Neural crest cell (in vitro differentiated cells): ENCODE measurements at places on chromosomes 13 and 19. TPM values are rescaled to one million over a fixed set of nuclear protein-coding genes. Genes with fewer than 3 reads are reported as not detected.

DCT gene
- 0.12 and 0.43 TPM in 2 replicates for total RNA-seq

F2RL3 gene
- not detected in 2 replicates for total RNA-seq

NALCN gene
- 0.35 and 0.36 TPM in 2 replicates for total RNA-seq

EDNRB gene
- 26.8 and 27.9 TPM in 2 replicates for total RNA-seq

SPRED3 gene
- total RNA-seq: 11.2 and 12.0 TPM in 2 replicates

ZNF578 gene
- 0.65 and 0.86 TPM in 2 replicates for total RNA-seq

PSPN gene
- 4.1 and 4.4 TPM in 2 replicates for total RNA-seq

PSG1 gene
- not detected in 2 replicates for total RNA-seq

DNA sequence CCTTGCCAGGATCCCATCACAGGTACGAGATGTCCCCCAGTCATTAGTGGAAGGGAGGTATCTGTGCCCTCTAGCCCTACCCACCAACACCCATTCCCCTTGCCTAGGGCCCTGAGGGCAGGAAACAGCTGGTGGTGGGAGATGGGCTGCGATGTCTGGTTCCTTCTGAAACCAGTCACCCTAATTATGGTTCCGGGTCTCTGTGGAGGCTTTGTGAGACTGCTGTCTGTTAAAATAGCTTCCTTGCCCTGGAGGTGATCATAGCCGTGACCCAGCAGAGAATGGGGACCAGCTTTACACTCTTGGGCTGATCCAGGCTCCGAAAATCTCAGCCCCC lies 5.5 kb downstream of the ALDH16A1 start:
- DNase-seq: no peak

- no peak for DNase-seq
Measured at GRCh38 chr13:20840568-20840967, 62.0 kb downstream of the XPO4 start.

GRCh38 chr13:110636701-110637201 lies 21.4 kb downstream of the NAXD start:
- no peak for DNase-seq

- DNase-seq: no peak
Measured at GRCh38 chr13:51782026-51782710, 21.8 kb downstream of the DHRS12 start.

DNA sequence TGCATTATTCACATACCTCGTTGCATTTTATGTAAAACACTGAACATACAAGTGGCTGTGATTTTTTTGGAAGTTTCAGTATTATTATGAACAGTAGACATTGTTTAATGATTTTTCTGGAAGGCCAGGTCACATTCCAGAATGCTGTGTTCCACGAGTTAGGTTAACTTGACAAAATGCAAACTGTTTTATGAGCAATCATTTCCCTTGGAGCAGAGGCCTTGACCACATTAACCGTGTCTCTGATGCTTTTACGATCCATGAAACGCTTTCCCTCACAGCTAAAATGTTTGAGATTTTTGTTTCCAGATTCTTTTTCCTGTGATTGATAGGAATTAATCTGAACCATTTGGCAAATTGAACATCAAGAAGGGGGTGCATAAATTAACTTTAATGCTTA lies 57.8 kb downstream of the MBNL2 start:
- DNase-seq: no peak

GRCh38 chr19:34733746-34734536 lies at the start of gene ZNF181:
Gene ZNF181 (plus strand): TSS chr19:34734243. CDS start chr19:34735038, 795 bp downstream.
- peak; percentile 79 for DNase-seq

GRCh38 chr13:99919132-99919531 lies 52.4 kb downstream of the ZIC5 start:
- DNase-seq: no peak

- no peak for DNase-seq
Measured at GRCh38 chr13:110371550-110372465, 64.7 kb downstream of the COL4A2 start.

DNA sequence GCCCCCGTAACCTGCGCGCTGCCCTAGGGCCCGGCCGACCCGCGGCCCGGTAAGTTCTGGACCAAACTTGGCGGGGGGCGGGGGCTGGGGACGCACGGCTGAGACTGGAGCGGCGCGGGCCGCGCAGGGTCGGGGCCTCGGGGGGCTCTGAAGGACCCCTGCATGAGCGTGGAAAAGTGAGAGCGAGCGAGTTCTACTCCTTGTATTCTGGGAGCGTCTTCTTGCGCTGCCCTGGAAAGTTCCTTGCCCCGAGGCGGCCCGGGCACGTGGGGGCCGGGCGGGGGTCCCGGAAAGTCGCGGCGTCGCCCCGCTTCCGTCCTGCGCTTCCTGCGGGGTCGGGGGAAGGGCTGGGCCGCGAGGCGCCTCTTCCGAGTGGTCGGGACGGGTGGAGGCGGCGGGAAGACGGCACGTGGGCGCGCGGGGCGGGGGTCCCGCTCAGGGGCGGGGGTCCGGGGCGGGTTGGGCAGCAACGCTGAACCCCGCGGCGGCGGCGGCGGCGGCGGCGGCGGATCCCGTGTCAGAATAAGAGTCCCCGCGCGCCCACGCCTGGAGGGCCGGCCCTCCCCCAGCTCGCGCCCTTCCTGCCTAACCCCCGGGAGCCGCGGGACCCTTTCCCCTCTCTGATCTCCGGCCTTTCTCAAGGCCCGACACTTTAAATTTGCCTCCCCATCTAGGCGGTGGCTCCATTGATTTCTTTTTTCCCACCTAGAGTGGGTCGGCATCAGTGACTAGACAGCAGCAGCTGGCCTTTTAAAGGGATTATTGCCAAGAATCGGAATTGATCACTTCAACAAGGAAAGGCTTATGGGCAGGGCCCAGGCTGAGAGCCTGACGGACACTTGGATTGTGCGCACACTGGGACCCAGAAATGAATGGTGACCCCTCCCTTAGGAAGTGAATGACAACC lies 749 bp downstream of the GATAD2A start:
- peak; percentile 51 for DNase-seq

- no peak for DNase-seq
Measured at GRCh38 chr19:4376028-4376670, 24.2 kb downstream of the SH3GL1 start.

DNA sequence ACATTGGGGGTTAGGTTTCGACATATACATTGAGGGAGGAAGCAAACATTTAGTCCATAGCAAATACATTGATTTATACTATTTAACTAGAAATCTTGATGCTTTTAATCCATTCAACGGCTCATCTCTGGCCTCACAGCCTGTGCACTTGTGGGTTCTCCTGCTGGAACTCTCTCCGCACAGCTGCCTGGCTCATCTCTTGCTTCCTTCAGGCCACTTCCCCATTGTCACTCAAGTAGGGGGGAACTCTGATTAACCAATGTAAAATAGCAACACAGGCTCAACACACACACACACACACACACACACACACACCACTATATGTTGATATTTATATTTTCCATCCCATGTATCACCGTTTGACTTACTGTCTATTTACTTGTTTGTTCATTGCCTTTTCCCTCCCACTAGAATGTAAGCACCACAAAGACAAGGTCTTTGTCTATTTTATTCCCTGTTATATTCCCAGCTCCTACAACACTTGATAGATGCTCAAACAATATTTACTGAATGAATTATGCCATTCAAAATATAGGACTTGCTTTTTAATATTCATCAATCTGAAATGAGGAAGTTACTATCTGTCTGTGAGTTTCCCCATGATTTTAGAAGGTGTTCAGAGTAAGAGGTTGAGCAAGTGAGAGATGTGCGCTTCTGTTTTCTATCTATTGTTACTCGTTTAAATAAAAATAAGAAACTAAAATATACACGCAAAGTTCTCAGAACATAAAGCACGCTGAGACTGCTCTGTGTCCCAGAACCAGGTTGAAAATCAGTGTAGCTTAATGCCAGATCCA lies 29.8 kb upstream of the PABPC3 start:
- DNase-seq: no peak

GRCh38 chr13:98048265-98048664 lies 94.6 kb upstream of the FARP1 start:
- no peak for DNase-seq

GRCh38 chr13:87820241-87820640 lies 149.1 kb downstream of the SLITRK5 start:
- no peak for DNase-seq
